ENCODE measurements at places on chromosomes 12 and 14.

DNA sequence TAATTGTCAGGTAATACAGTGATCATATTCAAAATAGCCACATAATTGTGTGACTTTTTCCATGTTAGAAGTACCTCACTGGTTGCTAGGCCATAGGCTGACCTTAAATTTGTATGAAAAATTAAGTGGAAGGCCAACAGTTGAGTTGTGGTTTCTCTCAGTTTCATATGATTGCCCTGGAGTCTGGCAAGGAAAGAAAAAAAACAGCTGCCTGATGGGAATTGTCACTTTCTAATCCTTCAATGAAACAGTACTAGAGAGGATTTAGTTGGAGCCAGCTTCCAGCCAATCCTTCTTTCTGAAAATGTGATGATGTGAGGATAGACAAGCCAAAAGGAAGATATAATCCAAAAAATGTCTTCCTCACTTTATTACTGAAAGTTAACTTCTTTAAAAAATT lies 113.6 kb downstream of the ALX1 start:
- DNase-seq, result no peak

DNA sequence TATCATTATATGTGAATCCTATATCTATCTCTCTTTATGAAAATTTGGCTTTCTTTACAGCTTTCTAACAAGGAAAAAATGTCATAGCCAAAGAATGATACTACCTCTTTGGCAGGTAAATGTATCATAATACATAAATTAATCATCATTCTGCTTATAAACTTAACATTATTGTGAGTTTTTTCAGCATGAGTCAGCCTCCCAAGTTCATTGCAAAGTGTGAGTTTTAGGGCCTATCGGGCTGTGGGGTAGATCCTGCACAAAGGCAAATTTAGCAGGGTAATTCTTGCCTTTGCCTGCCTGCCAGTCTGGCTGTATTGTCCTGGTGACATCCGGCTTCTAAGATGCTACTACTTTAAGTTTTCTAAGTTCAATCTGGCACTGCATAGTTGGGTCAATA lies 412.6 kb downstream of the MDGA2 start:
- no peak for DNase-seq

DNA sequence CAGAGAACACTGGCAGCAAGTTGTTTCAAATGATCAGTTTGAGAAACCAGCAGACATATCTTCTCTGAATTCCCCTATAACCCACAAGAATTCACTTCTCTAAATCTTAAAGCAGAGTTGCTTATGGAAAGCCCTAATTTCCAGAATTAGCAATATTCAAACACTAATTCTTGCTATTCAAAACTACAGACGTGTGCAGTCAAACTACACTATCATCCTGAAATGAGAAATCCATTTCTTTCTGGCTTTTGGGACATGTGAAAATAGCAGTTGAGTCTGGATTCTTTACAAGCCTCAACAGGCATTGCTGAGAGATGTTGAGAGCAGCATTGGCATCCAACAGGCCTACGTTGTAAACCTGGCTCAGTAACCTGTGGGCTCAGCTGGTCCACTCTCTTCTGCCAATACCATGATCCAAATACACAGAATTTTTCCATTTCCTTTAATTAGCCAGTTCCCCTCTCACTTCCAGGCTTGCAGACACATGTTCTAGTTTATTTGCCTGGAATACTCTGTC lies 74.6 kb upstream of the TMTC1 start:
- no peak for DNase-seq

GRCh38 chr14:61145903-61146481 lies 135.1 kb downstream of the TMEM30B start:
- DNase-seq, result no peak

- DNase-seq, result no peak
Observed at GRCh38 chr12:116257215-116257614, 20.3 kb downstream of the MED13L start.

- no peak for DNase-seq
Observed at GRCh38 chr14:48553443-48553842, 878.0 kb upstream of the MDGA2 start.

- DNase-seq, result no peak
Observed at GRCh38 chr14:61111209-61111665, 130.2 kb downstream of the SLC38A6 start.

DNA sequence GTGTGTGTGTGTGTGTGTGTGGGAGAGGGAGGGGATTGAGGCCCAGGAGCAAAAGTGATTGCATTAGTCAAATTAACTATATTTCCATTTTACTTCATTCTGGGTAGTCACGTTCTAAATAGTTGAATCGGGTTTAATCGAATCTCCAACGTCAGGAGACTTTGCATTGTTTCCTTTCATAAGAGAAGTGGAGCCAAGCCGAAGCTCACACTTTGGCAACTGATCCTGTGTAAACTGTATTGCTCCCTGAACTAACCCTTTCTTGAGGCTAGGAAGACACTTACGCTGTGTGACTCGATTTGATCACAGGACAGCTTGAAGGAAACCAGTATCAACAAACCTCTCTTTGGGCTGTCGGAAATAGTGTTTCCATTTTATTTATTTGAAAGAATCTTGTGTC lies 363.4 kb upstream of the ATP2B1 start:
- DNase-seq, result no peak

DNA sequence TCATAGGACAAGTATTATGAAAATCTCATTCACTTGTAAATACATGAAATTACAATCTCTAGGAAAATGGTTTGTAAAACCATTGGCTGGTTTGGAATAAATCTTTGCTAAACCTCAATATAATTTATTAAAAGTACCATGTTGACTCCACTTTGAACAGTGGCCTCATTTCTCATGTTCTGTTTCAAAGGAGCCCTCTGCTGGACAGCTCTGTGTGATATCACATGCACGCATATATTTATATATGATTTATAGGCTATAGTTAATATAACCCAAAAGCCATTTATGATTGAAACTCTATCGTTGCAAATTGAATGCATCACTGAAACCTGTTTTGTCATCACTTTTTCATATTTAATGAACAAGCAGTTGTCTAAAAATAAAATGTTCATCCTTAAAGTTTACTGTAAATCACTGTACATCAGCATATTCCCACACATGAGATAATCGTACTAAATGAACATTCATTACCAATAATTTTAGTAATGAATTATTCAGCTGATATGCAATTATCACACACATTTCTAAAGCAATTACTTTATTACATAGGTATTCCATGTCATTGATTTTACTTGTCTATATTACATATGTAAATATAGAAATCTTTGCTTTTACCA lies 493.8 kb downstream of the NPAS3 start:
- no peak for DNase-seq

- DNase-seq, result no peak
Observed at GRCh38 chr14:105390849-105391500, 7.4 kb upstream of the TEX22 start.

DNA sequence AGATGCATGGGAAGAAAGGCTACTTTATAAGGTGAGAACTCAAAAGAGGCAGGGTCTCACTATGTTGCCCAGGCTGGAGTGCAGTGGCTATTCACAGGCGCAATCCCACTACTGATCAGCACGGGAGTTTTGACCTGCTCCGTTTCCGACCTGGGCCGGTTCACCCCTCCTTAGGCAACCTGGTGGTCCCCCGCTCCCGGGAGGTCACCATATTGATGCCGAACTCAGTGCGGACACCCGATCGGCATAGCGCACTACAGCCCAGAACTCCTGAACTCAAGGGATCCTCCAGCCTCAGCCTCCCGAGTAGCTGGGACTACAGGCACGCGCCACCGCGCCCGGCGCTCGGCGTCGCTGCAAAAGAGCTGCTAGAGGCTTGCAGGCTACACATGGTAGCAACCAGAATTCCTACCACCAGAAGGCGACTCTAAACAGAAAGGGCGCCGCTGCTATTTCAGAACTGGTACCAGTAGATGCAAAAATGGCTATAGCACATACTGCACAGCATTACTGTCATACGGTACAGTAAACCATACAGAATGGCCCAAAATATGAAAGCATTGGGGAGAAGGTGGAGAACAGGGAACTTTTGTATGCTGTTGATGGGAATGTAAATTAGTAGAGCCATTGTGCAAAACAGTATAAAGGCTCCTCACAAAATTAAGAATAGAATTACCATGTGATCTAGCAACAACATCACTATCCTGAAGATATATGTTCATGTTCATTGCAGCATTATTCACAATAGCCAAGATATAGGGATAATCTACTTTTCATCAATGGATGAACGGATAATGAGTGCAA lies 1.2 kb upstream of the NEMF start:
- peak; percentile 50 for DNase-seq

- no peak for DNase-seq
Observed at GRCh38 chr12:107064687-107065086, 28.7 kb downstream of the CRY1 start.

DNA sequence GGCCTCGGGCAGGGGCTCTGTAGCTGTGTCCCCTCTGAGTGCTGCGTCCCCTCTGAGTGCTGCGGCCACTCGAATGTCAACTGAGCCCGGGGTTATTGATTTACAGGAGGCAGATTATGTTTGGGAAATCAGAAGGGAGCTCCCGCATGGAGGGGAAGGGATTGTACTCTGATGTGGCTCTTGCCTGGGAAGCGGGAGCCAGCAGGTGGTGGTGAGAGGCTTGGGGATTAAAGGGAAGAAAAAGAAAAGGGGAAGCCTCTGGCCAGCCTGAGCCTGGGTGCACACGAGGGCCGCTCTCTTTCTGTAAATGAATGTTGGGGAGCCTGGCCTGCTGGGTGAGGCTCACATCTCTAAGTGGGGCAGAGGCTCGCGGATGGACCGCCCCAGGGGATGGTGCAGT lies 143.7 kb downstream of the AACS start:
- DNase-seq, result no peak

DNA sequence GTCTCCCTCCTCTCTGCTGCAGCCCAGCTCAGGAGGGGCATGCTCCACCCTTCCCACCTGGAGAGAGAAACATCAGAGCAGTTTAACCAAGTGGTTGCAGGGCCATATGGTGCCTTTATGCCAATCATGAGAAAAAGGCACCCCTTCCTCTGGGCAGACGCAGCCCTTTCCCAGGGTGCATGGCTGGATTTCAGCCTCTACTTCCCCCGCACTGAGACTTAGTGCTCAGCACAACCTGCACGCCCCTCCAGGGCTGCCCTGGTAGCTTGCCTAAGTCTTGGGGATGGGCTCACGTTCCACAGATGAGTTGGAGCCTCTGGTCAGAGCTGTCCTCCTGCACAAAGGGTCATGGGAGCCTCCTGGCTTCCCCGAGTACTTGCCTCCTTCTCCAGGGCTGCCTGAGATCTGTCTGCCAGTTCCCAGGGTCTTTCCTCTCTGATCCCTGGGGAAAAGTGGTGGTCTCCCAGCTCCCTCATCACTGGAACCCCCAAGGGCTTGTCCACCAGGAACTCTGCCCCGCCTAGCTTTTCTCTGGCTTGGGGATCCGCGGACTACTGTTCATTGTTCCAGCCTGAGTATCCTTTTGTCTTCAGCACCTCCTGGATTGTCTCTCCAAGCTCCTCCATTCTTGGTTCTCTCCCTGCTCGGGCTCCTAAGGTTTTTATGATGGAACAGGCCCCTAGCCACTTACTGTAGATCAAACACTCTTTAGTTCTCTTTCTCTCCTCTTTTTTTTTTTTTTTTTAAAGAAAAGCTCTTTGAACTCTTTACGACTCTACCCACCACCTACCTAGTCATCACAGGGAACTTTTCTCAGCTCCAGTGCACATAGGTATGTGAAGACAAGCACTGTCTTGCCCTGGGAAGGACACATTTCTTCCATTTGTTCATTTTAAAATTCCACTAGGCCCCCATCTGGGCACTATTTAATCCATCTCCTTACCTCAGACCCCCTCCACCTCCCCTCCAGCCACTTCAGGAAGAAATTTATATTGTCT lies 6.1 kb upstream of the KRT74 start:
- DNase-seq, result no peak

DNA sequence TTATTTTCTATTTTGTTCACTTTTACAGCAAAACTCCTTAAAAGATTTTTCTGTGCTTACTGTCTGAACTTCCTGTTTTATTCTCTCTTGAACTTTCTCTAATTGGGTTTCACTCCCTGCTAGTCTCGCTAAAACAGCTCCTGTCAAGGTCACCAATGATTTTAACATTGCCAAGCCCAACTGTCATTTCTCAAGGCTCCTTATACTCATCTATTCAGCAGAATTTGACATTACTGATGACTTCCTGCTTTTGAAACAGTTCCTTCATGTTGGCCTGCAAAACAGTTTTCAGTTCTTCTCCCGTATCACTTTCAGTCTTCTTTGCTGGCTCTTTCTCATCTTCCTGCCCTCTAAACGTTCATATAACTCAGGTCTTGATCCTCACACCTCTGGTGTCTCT lies 268.5 kb upstream of the USP15 start:
- DNase-seq, result no peak
